ENCODE measurements at places on chromosomes 1 and 21.

GRCh38 chr1:243508303-243508713 lies 252.5 kb downstream of the SDCCAG8 start:
- no peak for DNase-seq

- DNase-seq = no peak
These were observed 1.8 kb downstream of the SON start for GRCh38 chr21:33544451-33545195.

DNA sequence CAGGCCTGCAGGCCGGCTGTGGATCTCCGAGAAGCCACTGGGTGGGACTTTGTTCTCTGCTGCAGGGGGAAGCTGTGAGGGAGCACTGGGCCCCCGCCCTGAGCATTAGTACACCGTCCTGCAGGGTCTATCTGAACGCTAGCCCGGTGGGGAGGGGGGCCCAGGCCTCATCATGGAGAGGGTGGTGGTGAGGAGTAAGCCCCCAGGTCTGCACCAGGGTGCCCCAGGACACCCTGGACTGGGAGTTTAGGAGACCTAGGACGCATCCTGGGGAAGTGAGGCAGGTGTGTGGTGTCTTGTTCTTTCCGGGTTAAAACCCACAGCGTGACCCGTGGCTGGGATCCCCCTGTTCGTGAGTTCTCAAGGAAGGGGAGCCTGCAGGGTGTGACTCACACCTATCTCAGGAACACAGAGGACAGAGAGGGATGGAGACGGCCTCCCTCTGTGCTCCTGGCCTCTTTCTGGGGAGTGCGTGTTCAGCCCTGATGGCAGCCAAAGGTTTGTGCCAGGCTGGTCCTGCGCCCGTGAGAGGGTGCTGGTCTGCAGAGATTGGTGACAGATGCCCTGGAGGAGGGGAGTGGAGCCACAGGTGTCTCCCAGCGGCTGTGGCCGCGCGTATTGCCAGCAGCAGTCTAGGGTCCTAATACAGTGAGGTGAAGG lies 44.8 kb downstream of the AGPAT3 start:
- DNase-seq = no peak

DNA sequence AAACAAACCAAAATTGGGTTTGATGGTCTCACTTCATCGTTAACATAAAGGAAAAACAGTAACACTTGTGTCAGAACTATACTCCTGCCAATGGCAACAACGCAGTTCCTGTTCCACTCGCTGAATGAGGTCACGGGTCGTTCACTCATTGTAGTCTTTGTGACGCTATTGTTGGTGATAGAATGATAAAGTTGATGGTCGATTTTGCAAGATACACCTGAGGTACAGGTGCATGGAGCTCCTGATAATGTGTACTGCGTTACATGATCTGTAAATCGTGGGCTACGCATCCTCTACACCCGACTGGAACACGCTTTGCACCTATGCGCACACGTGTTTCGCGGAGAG lies 391 bp upstream of the CENPS start:
- DNase-seq = no peak

- no peak for DNase-seq
These were observed 5.0 kb upstream of the ENO1 start for GRCh38 chr1:8883491-8883890.

DNA sequence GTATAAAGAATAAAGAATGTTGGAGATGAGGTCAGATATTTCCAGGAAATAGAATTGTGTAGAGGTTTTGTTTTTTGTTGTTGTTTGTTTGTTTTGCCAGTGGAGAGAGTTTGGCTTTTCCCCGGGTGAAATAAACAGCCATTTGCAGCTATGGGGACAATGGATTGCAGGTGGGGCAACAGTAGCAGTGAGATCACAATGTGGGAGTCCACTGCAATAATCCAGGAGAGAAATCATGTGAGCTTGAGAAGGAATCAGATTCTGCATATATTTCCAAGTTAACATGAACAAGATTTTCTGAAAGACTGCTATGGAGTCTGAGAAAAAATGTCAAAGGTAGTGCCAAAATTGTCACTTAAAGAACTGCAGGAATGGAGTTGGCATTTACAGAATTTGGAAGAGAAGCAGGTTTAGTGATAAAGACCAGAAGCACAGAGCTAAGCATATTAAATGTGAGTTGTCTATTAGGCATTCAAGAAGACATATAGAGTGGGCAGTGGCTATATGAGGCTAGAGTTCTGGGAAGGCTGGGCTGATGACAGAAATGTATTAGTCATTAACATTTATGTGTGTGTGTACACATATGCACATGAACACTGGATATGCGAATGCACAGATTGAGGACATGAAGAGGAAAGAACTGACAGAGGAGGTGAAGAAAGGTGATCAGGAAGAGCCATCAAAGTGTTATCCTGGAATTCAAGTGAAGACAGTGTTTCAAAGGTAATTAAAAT lies 729.6 kb upstream of the PTBP2 start:
- DNase-seq = no peak

- DNase-seq = no peak
These were observed 52.6 kb upstream of the RC3H1 start for GRCh38 chr1:174074757-174075156.

DNA sequence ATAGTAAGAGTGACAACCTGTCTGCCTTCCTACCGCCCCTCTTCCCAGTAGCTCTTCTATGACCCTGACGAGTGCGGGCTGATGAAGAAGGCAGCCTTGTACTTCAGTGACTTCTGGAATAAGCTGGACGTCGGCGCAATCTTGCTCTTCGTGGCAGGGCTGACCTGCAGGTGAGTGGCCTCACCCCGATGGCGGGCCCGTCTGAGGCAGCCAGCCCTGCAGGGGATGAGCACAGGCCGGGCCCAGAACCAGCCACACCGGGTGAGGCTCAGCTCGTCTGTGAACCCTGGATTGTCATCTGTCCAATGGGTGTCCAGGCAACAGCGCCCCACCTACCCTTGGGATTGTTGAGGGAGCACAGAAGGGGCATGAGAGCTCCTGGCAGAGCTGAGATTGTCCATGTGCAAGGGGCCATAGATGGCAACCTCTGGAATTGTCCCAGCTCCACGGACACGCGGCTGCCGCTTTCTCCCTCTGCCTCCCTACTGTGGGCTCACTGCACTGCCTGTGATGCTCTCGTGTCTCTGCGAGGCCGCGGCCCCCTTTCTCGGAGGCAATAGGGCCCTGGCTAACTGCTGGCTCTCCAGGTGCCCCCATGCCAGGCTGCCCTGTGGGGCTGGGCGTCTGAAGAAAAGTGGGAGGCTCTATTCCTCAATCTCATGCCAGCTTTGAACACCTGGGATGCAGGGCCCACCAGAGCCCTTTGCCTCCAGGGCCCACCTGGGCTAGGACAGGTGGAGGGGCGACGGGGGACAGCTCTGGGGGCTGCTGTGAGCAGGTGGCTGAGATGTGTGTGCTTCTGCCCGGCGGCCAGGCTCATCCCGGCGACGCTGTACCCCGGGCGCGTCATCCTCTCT lies 50.0 kb upstream of the LRRC3 start:
- DNase-seq = no peak

DNA sequence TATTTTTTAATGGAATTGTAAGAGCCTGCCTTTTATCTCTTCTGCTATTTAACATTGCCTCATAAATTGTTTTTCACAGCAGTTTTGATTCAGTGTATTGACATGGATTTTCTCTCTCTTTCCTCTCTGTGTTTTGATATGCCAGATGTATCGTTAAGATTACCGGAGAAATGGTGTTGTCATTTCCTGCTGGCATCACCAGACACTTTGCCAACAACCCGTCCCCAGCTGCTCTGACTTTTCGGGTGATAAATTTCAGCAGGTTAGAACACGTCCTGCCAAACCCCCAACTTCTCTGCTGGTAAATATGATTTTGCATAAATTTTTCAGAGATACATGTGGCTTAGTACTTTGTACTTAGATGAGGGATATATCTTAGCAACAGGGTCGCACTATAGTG lies 23.1 kb upstream of the DYNLT5 start:
- no peak for DNase-seq

GRCh38 chr1:153566414-153567371 lies 1.0 kb upstream of the S100A2 start:
- peak; percentile 87 for DNase-seq

DNA sequence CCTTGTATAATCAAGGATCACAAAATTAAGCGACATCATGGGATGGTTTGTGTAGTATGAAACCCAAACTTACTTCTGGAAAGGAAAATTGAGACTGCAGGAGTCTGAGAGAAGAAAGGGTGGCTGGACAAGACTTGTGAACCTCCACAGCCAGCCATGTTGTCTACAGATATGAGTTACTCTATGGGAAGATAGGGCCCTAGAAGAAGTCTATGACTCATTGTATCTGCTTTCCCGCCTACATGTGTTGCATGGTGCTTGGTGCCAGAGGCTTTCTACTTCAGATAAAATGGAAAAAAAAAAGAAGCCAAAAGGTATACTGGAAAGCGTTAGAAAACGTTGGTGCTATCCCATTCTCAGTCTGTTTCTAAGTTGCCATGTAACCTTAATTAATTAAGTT lies 18.7 kb upstream of the OR6N2 start:
- no peak for DNase-seq

All from activated T-cell treated with anti-CD3 and anti-CD28 coated beads for 48 hours (primary cell).